HFF-Myc (cell line): ENCODE measurements at places on chromosomes 16 and 17.
A peak's percentile ranks its signal among the peaks of the same experiment; 100 is the strongest.

DNA sequence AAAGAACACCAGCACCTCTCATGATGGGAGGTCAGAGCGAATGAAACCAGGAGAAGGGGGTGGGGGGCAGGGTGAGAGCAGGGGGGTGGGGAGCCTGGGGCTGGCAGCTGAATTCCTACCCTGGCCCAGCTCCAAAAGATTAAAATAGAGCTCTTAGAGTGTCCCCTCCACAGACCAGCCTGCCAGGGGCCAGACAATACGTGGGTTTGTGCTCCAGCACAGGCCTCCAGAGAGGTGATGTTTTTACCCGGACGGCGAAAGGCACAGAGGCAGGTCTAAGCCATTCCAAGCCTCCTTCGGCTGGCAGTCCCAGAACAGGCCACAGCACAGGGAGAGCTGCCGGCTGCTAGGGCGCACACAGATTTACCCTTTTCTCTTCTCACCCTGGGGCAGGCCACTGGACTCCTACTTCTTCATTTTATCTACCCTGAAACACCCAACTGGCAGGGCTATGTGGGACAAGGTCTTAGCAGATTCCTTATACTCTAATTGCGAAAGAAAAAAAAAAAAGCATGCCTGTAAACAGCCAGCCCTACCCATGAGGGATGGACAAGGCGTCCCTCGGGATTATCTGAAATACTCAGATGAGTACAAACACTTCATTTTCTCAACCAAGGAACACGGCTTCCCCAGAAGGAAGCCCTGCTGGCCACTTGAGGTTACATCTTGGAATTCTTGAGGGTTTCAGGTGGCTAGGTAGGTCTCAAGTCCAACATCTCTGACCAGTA lies 71.9 kb upstream of the NOG start:
- no peak for DNase-seq

- DNase-seq: peak; percentile 32
Measured at GRCh38 chr17:72725433-72726068, 366.9 kb downstream of the SLC39A11 start.

GRCh38 chr16:3642397-3643094 lies 11.9 kb upstream of the DNASE1 start:
- DNase-seq: no peak

- DNase-seq: no peak
Measured at GRCh38 chr17:49442041-49442440, 27.4 kb upstream of the PHB1 start.

DNA sequence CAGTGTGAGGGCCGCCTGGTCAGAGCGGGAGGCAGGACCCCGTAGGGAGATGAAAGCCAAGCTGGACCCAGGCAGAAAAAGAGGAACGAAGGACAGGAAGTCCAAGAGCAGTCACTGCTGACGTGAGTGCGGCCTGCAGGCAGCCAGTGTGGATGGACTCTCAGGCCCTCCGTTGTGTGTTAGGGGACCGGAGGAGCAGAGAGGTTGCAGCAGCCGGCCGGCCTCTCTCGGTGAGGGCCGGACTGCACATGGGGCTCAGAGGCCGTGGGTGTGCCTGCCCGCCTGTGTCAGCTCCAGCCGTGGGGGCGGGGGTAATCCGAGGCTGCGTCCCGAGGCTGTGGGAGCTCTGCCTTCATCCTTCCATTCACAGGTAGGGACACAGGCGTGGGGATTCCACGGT lies 67.4 kb downstream of the JPH3 start:
- no peak for DNase-seq

GRCh38 chr16:83176802-83177201 lies 550.0 kb downstream of the CDH13 start:
- no peak for DNase-seq

DNA sequence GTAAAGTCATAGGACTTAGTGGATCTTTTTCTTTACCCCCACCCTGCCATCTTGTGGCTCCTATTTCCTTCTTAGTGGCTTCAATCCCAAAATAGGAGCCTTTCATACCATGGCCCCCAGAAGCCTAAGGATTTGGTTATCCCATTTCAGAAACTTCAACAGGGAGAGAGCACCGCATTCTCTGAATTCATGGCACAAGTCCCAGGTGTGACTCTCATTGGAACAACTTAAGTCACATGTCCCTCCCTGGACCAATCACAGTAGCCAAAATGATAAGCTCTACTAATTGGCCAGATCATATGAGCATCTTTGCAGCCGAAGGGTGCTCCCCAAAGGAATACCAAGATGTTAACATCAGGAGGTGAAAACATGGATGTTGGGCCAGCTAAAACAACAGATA lies 43.2 kb downstream of the AXIN2 start:
- no peak for DNase-seq

DNA sequence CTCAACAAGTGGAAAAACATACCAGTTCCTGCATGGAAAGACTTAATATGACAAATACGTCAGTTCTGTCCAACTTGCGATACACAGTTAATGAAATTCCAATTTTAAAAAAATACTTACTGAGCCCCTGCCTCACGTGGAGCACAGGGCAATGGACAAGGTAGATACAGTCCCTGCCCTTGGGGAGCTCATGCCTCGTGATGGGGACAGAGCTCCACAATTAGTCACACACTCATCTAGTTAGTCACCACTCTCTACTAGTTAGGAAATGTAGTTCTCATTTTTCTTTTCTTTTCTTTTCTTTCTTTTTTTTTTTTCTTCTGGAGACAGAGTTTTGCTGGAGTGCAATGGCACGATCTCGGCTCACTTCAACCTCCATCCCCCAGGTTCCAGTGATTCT lies 74.7 kb upstream of the CDH5 start:
- no peak for DNase-seq

- peak; percentile 45 for DNase-seq
Measured at GRCh38 chr17:61833536-61834193, 29.7 kb downstream of the BRIP1 start.

GRCh38 chr17:74893936-74894671 lies 671 bp upstream of the FADS6 start:
- DNase-seq: no peak

DNA sequence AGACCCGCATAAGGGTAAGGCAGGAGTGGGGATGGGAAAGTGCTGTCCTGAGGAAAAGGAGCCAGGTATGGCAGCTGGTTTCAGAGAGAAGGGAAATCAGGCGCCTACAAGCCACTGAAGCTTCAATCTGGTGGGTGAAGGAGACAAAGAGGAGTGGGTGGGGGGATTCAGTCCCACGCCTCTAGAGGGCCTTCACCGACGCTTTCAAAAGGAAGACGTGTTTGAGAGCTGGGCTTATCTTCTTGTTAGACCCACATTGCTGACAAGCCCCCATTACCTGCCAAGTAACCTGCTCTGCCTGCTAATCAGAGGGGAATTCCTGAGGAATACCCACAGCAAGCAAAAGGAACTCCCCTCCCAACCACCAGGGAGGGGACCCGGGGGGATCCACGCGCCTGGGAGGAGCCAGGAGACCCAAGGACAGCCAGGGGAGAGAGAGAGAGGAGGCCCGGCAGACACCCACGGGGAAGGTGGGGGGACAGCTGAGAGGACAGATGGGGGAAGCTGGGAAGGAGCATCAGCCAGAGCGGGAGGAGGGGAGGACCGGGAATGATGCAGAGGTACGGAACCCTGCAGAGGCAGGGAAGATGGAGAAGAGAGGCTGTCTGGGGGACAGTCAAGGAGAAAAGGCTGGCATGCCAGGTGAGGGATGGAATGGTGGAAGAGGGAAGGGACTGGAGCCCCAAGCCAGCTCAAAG lies 1.0 kb downstream of the MTMR4 start:
- no peak for DNase-seq

- no peak for DNase-seq
Measured at GRCh38 chr17:46922487-46922803, 515 bp upstream of the GOSR2 start.

DNA sequence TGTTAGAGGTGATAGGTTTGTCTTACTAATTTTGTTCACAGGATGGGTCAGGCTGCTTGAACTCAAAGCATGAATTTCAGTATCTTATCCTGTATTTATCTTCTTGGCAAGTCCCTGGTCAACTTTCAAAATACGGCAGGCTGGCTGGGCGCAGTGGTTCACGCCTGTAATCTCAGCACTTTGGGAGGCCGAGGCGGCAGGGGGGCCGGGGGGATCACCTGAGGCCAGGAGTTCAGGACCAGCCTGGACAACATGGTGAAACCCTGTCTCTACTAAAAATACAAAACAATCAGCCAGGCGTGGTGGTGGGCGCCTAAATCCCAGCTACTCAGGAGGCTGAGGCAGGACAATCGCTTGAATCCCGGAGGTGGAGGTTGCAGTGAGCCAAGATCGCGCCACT lies 25.0 kb upstream of the RSL1D1 start:
- no peak for DNase-seq

- DNase-seq: no peak
Measured at GRCh38 chr16:2056077-2056476, 8.3 kb downstream of the TSC2 start.

- DNase-seq: no peak
Measured at GRCh38 chr17:37117373-37118142, 168.8 kb downstream of the AATF start.

DNA sequence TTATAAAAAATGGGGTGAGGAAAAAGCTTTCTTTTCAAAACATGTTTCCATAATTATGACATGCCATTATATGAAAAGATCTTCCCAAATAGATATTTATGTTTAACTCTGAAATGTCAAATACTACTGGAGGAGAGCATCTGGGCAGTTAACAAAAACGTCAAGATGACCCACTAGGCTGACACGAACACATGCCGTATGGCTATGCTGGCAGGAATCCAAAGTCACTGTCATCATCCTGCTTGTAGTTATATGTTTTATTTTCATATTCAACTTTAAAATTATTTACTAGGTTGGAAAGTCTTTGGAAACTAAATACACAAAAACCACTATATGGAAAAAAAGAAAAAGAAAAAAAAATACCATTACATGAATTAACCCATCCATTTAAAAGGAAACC lies 27.3 kb downstream of the ANKFY1 start:
- DNase-seq: no peak

DNA sequence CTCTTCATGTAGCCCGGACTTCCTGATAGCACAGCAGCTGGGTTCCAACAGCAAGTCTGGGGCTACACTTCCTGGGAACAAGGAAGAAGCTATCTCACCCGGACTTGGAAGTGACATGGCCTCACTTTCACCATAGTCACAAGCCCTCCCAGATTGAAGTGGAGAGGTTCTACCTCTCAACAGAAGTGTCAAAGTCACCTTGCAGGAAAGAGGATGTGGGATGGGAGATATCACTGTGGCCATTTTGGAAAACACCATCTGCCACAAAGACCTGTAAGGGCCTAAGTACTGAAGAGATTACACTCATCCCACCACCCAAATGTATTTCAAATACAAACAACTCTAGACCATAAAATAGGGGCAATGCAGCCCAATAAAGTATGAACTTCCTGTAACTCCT lies 29.9 kb upstream of the DHRS7B start:
- no peak for DNase-seq

- DNase-seq: no peak
Measured at GRCh38 chr16:71666928-71667707, 41.1 kb downstream of the MARVELD3 start.

DNA sequence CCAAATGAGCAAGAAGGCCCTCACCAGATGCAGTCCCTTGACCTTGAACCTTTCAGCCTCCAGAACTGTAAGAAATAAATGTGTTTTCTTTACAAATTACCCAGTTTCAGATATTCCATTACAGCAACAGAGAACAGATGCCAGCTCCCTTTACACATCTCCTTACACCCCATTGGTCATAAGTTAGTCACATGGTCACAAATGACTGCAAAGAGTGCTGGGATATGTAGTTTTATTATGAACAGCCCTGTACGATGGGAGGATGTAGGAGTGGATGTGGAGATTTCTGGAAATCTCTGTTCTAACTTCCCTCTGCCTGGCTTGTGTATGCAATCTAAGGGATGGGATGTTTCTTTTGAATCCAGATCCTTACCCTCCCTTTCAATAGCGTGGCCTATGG lies 13.3 kb upstream of the RPL38 start:
- DNase-seq: no peak

- no peak for DNase-seq
Measured at GRCh38 chr17:79592198-79592597, 18.7 kb downstream of the RBFOX3 start.

GRCh38 chr16:965487-965886 lies 5.3 kb downstream of the LMF1 start:
- DNase-seq: no peak

- no peak for DNase-seq
Measured at GRCh38 chr17:31294820-31295488, 2.1 kb downstream of the OMG start.

DNA sequence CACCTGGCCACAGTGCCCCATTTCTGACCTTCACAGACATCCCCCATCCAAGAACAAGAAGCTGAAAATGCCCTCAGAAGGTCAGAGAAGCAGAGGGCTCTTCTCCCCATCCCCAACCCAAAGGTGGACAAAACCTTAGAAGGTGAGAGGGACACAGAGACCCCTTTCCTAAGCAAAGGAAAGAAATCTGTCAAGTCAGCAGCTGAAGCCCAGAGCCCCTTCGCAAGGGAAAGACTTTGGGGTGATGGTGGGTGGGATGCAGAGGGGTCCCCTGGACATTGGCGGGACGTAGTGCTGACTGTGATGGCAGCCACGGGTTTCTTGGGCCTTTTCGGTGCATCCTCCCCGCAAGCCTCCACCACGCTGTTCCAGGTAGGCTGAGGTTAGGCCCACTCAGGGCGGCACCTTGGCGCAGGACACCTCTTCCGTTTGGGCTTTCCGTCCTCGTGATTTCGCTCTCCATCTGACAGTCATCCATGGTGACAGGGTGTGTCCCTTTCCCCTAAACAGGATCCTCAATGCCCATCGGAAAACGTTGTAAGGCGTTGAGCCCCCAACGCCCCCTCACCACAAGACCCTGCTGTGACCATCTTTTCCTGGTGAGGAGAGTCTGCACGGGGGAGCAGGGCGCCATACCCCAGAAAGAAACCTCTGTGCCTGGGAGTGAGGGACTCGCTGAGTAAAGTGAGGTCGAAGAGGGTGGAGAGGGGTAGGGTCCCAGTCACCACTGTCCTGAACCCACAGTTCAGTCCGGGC lies 10.7 kb upstream of the GSDMA start:
- DNase-seq: no peak
